ENCODE measurements at places on chromosomes 5 and 9.

- no peak for DNase-seq
These were observed 5.9 kb upstream of the NFIL3 start for GRCh38 chr9:91429501-91429900.

DNA sequence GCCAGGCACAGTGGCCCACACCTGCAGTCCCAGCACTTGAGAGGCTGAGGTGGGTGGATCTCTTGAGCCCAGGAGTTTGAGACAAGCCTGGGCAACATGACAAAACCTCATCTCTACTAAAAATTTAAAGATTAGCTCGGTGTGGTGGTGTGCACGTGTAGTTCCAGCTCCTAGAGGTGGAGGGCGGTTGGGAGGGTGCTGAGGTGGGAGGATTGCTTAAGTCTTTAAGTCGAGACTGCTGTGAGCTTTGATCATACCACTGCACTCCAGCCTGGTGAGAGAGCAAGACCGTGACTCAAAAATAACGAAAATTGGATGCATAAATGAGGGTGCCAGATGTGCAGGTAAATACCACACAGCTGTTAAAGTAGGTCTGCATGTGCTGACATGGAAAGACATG lies 39.3 kb upstream of the TDRD7 start:
- no peak for DNase-seq

GRCh38 chr9:98432134-98432533 lies 176.7 kb upstream of the TBC1D2 start:
- no peak for DNase-seq

- DNase-seq = no peak
These were observed 40.0 kb downstream of the NACC2 start for GRCh38 chr9:136054798-136055714.

- DNase-seq = no peak
These were observed 207.6 kb downstream of the CETN3 start for GRCh38 chr5:90201923-90202322.

Data from stimulated activated CD4-positive, alpha-beta T cell treated with anti-CD3 and anti-CD28 coated beads, Interleukin-1b, Interleukin-23, amount 100 ng/mL, for 4 hours (primary cell).